ENCODE measurements at places on chromosomes 6 and 20.

DNA sequence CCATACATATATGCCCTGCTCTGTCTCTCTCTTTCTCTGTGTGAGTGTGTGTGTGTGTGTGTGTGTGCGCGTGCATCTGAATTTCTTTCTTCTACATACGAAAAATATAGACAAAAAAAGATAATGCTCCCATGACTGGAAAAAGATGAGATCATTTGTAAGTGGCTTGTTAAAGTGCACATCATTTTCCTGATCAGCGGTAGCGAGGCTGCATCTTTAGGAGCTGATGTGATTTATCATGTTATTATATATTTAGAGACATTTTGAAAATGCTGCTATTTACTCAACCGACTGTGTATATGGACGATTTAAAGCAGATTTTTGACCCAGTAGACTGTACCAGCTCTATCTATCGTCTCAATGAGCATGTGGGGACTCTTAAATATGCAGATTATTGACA is 265.3 kb downstream of the TSHZ2 start:
- no peak for DNase-seq

- DNase-seq = no peak
Observed at GRCh38 chr6:156359912-156360311, 417.3 kb upstream of the ARID1B start.

DNA sequence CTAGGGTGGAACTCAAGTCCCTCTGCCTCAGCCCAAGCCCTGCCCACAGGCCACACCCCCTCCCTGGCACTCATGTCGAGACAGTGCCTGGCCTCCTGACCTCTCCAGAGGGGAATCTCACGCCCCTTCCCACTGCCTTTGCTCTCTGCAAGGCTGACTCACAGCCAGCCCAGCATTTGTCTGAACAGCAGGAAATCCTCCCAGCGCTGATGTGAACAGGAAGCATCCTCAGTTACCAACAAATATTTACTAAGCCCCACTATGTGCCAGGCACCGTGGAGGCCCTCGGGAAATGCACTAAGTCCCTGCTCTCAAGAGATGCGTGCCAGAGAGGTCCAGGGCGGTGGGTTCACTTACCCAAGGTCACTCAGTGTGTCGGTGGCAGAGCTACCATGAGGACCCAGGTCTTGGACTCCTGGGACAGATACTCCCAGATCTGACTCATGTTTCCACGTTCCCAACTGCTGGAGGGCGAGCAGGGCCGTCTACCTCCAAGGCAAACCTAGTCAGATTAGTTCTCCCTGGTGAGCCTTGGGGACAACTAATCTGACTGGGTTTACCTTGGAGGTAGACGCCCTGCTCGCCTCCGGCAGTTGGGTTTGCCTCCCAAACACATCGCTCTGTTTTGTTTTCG is 7.8 kb downstream of the ADA start:
- DNase-seq = no peak

DNA sequence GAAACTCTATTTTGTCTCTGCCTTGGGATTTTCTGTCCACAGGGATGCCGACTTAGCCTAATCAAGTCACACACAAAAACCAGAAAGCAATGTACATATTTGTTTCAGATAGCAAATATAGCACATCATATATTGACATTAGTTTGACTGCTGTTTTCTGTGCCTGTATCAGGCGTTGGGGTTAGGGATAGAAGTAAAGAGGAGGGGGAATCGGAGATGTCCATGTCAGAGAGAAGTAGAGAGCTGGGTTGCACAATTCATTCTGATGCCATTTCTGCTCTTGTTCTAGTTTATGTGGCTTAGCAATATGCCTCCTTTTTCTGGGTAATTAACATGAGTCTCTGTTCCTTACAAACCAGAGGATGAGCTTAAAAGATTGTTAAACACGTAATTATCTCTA is 14.7 kb upstream of the IPCEF1 start:
- no peak for DNase-seq

DNA sequence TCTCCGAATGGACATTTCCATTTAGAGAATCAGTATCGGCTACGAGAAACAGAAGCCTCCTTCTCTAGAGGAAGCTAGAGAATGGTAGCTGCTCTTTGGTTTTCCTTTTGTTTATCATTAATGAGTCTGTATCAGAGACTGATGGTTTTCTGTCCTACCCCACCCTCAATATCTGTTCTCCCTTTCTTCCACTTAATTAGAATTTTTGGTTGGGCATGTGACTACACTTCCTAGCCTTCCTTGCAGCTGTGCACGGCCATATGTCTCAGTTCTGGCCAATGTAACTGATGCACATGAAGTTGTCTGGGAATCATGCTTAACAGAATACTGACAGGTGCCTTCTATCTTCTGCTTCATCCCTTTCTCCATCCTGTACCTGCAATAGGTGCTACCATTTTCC is 19.0 kb downstream of the RNF24 start:
- no peak for DNase-seq

All from stimulated activated CD8-positive, alpha-beta memory T cell treated with anti-CD3 and anti-CD28 coated beads, Interleukin-4, amount 100 ng/mL, for 24 hours (primary cell).